ENCODE measurements at places on chromosomes 7 and 10.

- no peak for DNase-seq
Measured at GRCh38 chr7:128740996-128741395, 1.8 kb downstream of the CALU start.

DNA sequence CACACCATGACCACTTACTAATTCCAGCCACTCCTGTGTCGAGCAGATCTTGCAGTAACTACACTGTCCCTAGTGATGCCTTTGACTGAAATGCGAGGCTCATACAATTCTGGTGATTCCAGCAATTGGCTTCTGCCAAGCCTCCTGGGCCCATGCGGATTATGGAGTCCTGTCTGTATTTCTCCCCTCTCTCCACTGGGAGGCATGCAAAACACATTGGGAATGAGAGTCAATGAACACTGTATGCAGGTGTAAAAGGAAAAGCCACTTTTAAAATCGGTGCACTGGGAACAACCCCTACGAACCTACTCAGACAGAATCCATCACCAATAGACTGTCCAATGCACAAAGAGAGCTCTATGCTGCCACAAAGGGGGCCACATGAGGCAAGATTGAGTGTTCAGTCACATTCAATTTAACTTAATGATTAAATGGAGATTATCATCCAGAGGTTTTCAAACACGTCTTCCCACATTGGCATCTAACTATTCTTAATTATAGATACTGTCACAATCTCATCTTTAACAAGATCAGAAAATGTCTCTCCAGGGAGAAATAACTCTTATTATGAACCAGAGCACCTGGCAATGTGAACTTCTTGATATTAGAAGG is 550.6 kb downstream of the GLRX3 start:
- DNase-seq, result no peak

DNA sequence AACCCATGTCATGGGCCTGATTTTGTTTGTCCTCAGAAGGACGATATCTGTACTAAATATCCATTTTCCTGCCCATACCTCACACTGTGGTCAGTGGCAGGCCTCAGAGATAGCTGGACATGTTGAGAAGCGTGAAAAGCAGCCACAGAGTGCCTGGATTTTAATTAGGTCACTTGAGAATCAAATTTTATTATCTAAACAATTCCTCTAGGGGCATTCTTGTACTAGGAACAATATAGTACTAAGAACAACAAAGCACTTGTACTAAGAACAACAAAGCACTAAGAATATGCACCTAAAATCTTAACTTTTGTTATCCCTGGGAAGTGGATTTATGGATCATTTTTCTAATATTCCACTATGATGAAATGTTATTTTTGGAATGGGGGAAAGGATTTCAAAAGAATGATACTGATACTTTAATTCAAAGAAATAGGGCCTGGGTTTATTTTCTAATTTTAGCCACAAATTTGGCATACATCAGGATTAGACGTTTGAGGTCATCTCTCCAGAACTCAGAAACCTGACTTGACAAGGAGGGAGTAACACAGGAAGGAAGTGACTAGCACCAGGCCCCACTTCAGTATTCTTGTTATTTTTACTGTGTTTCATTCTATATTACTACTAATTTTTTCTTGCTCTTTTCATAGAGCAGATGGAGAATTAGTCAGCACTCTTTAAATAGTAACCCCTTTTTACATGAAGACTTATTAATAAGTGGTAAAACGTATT is 112.2 kb downstream of the EXOC4 start:
- no peak for DNase-seq

- DNase-seq, result no peak
Measured at GRCh38 chr7:65976659-65977196, 5.3 kb downstream of the GUSB start.

- no peak for DNase-seq
Measured at GRCh38 chr10:49080965-49081364, 34.4 kb downstream of the VSTM4 start.

Data from CD4-positive, alpha-beta T cell treated with Interleukin-1 beta for 1 hour (primary cell).